ENCODE measurements at places on chromosomes 5 and 9. TPM values are rescaled to one million over a fixed set of nuclear protein-coding genes. Genes with fewer than 3 reads are reported as not detected.

DNA sequence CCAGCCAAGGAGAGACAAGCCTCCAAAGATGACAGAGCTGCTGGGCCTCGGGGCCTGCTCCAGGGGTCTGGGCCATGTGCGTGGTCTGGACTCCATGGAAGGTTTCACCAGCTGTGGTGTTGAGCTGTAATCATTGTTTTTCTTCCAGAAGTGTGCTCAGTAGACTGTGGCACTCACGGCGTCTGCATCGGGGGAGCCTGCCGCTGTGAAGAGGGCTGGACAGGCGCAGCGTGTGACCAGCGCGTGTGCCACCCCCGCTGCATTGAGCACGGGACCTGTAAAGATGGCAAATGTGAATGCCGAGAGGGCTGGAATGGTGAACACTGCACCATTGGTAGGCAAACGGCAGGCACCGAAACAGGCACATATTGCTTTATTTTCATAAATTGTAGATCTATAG is 164.8 kb upstream of the WWC1 start:
- ATAC-seq: no peak

GRCh38 chr9:115198001-115198400 is 80.0 kb upstream of the TNC start:
- peak; percentile 96 for ATAC-seq

GRCh38 chr5:177083357-177083756 is 3.4 kb upstream of the FGFR4 start:
- no peak for ATAC-seq

DNA sequence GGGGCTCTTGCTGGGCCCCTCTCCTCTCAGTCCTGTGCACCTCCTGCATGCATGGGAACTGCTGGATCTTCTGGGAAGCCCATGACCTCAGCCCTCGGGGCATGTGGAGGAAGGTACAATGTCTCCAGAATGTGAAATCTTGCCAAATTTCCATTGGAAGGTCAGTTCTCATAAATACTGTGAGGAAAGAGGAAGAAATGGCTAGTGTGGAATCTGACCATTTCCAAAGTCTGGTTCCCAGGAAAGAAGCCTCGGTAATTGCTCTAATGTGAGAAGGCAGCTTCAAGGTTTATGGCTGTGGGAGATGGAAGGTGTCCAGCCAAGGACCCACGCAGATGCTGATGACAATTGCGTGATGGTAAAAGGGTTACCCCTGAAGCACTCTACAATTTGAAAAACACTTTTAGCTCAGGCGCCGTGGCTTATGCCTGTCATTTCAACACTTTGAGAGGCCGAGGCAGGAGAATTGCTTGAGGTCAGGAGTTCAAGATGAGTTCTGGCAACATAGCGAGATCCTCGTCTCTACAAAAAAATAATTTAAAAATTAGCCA is 8.1 kb upstream of the IL17B start:
- ATAC-seq: no peak

- no peak for ATAC-seq
These were observed 51.5 kb downstream of the RCL1 start for GRCh38 chr9:4844056-4844838.

The ADAMTS16 gene
- 0.25 TPM for total RNA-seq

DNA sequence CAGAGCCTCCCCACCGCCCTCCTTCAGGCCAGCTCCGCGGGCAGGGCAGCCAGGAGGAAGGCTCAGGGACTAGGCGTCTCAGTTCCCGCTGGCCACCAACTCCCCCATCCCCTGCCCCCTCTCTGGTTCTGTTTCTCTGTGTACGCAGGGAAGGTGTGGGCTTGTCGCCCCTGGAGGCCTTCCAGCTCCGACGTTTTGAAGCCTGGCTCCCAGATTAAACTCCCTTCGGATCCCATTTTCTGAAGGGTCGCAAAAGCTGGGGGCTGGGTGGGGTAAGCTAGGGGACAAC is 346 bp downstream of the ATOX1 start:
- ATAC-seq: peak; percentile 58

DNA sequence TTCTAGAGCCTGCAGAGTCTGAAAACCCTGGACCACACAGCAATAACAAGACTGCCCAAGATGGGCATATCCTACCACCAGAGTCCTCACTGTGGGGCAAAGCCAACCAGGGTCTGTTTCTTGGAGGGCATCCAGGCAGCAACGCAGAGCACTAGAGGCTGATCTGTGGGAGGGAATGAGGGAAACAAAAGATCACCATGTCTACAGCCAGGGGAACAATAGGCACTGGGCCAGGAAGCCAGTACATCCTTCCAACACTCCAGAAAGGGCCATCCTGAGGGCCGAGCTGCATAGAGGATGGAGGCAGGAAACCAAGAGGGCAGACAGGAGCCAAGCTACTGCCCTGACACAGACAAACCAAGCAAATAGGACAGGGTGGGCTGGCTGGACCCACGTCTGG is 416.1 kb upstream of the IRX4 start:
- no peak for ATAC-seq

- no peak for ATAC-seq
These were observed 116.7 kb downstream of the UGCG start for GRCh38 chr9:112013266-112013665.

DNA sequence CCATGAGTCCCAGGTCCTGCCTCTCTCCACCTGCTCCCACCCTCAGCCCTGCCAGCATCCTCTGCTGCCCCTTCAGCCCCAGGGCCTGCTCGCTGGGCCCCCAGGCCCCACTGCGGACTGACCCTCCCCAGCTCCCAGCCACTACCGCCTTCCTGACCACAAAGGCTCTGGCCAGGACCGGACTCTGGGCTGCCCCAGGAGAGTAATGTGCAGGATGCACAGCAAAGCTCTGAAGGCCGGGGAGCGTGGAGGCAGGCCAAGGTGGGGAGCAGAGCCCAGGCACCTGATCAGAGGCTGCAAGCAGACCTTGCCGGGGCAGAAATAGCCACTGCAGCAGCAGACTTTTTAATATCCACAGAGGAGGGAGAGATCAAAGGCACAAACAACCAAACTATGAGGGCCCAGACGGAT is 27.9 kb downstream of the IPPK start:
- no peak for ATAC-seq

The PCDHA9 gene
- total RNA-seq: 0.17 TPM

DNA sequence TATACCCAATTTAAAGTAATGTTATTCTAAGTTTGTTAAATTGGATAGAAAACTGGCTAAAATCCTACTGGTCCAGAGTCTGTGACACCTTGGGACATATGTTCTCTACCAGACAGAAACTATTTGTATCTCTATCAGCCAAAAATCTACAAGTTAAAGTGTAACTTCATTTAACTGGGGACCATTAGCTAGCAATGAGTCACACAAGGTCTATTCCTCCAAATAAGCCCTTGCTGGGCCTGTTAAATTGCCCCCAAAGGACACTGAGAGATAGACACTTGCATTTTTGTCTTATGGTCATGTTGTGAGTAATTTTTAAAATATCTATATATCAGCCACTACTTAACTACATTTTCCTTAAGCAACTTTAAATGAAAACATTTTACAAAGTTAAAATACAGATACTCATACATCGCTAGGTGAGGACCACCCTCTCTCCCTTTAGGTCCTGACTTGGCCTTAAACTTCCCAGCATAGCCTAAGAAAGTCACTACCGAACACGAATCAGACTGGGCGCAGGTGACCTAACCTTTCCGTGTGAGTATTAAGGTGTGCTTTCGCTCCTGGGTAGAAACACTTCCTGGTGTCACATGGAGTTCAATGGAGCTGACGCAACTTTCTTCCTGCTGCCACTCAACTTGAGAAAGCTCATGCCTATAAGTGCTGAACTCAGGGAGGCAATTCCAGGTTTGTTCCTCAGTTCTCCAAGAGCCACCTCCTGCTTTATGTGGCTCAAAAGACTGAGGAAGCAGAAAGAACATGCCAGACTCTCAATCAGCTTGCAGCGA is 249.1 kb downstream of the DIRAS2 start:
- no peak for ATAC-seq

The FGF10 gene
- 0.64 TPM for total RNA-seq

DNA sequence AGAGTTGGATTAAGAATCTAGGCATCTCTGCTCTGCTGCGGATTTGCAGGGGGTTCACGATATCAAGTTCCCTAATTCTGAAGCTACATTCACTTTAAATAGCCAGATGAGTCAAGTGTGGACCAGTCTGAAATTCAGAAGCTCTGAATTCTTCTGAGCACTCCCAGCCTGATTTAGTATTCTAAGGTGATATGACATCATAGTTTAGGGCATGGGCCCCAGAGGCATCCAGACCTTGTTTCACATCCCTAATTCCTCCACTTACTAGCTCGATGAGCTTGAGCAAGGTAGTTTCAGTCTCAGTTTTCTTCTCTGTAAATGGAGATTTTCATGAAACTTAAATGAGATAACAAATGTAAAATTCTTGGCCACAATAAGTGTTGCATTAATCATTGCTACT is 65.2 kb downstream of the TMEM167A start:
- peak; percentile 87 for ATAC-seq

DNA sequence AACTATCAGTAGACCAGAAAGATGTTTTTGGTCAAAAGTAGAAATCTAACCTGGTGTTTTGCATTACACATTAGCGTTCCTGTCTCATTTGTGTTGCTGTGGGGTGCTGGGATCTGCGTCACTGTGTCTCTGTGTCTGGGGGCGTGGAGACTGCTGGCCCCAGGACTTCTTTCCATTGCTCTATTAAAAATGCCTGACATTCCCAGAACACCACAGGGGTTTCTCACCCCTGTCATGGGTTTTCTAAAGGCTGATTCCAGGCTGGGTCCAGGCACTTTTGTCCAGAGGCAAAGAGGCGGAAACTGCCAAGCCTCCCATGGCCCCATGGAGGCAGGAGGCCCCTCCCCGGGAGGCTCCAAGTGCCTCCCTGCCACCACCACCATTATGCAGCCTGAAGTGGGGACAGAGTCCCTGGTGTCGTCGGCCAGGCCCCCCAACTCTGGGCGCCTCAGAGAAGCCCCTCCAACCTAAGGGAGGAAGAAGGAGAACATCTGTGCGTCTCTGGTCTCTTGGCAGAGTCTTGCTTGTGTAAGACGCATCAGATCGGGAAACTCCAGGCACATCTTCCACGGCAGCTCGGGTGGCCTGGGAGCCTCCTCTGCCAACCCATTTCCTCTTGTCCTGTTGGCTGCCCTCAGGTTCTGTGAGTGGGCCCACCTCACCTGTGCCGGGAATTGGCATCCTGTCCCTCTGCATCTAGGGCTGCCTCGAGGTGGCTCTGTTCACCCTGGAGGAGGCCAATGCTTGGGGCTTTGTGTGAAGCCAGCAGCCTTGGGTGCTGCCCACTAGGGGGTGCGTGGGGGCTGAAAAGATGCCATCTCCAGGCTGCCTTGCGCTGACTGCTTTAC is 13.8 kb upstream of the PLEKHG4B start:
- peak; percentile 61 for ATAC-seq

The MAMDC4 gene
- total RNA-seq: 10.6 TPM

DNA sequence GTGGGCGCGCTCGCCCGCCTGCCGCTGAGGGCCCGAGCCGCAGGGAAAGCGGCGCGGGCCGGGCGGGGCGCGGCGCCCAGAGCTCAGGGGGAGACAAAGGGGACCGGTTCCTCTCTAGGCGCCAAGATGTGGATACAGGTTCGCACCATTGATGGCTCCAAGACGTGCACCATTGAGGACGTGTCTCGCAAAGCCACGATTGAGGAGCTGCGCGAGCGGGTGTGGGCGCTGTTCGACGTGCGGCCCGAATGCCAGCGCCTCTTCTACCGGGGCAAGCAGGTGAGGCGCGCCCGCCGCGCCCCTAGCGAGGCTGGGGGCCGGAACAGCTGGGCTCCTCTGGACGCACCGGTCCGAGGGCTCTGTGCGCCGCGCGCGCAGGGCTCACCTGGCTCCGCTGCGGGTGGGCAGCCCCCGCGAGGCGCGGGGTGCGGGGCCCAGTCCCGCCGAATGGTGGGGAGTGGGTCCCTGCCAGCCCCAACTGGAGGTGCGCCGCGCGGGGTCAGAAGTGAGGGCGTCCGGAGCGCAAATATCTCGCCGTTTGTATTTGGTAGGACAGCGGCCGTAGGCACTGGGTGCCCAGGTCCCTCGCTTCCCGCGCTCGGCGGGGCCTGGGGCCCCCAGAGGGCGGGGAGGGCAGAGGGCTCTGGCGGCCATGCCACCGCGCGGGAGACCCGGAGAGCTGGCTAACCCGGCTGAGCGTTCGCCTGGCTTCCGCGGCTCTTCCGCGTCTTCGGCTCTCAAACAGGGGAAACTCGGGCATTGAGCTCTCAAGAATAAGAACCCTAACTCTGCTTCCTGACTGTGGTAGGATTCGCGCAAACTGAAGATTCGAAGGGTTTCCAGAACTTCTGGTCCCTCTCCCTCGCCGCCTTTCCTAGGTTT is 607 bp downstream of the UHRF2 start:
- ATAC-seq: peak; percentile 63

The SVEP1 gene
- 0.50 TPM for total RNA-seq

GRCh38 chr5:170408226-170408625 is 19.1 kb upstream of the KCNMB1 start:
- peak; percentile 81 for ATAC-seq

GRCh38 chr5:345404-346195 is 24.1 kb downstream of the AHRR start:
- ATAC-seq: peak; percentile 75

The SHISAL2B gene
- not detected for total RNA-seq

The IQGAP2 gene
- 15.7 TPM for total RNA-seq

The BTNL8 gene
- total RNA-seq: 0.81 TPM

The SLC4A9 gene
- total RNA-seq: not detected

DNA sequence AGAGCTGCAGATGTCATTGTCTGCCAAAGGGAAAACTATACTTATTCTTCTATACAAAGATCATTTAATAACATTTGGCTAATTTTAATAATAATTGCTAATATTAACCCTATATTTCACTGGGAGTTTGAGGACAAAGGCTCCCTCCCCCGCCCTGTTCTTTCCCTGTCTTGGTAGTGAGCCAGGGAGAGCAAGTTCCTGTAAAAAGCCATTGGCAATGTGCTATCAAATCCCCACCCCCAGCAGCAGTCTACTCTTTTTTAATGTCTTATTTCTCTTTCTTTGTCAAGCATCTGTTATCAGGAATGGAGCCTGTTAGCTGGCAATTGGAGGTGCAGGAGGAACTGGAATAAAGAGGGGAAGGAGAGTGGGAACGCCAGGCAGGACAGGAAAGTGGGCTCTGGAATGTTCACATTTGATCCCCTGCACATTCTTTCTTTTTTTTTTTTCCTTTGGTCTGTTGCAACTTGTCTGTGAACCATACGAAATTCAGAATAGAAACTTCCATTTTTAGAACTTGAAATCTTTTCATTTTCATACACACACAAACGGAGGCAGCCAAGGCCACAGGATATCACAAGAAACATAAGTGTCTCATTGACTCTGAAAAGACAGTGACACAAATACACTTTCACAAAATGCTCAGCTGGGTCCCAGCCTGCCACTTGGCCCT is 664.8 kb upstream of the ZNF608 start:
- ATAC-seq: no peak

DNA sequence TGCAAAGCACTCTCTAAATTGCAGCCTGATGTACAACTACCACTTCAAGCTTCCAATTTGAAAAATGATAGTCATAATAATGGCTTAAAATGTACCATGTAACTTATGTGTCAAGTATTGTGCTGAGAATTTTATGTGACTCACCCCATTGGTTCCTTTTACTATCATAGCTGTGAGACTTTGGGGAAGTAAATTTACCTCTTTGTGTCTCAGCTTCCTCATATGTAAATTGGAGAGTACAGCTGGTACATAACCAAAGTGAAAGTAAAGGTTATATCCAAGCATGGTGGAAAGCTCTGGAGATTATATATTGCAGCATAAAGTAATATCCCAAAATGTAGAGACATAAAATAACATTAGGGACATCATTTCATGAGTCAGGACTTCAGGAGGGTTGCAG is 2200.4 kb upstream of the C9orf72 start:
- no peak for ATAC-seq

- ATAC-seq: peak; percentile 72
These were observed at the start of gene PANK3 for GRCh38 chr5:168578538-168579487. TSS of gene PANK3 (minus strand) at chr5:168579368. CDS start at chr5:168579283, 85 bp downstream.

The N4BP3 gene
- total RNA-seq: 0.32 TPM

All from motor neuron (in vitro differentiated cells).